ENCODE measurements at places on chromosomes 3 and 15.

DNA sequence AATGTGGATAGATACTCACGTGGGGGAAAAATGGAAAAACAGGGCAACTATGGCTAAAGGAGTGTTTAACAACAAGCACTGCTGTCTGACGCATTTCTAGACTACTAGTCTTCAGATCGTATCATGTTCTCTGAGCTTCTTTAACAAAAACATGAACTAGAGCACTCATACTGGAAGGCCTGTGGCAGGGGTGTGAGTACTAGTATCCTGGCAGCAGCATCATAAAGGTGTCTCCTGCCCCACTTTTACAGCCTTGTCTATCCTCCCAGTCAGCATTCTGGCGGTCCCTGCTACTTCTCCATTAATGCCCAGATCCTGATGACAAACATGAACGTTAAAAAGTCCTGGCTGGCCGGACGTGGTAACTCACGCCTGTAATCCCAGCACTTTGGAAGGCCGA is 4.0 kb downstream of the FMN1 start:
- DNase-seq, result no peak

DNA sequence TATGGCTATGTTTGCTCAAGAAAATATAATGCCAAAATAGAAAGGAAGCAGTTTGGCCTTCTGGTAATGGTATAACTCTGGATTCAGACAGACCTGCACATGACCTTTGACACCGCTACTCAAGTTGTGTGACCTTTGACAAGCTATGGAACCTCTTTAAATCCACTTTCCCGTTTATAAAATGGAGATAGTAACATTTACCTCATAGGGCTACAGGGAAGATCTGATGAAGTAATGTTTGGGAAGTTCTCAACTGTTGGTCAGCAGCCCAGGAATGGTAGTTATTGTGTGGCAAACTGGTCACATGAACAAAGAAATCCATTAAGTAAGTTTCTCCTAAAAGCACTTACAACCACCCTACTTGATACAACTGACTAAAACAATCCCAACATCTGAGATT is 95.1 kb upstream of the PHLDB2 start:
- no peak for DNase-seq

GRCh38 chr15:51117270-51117669 is 22.6 kb upstream of the TNFAIP8L3 start:
- DNase-seq, result no peak

- peak; percentile 17 for DNase-seq
Observed at GRCh38 chr15:22979238-22980188, 655 bp downstream of the CYFIP1 start.

- DNase-seq, result no peak
Observed at GRCh38 chr15:44726568-44727484, 9.5 kb upstream of the TRIM69 start.

DNA sequence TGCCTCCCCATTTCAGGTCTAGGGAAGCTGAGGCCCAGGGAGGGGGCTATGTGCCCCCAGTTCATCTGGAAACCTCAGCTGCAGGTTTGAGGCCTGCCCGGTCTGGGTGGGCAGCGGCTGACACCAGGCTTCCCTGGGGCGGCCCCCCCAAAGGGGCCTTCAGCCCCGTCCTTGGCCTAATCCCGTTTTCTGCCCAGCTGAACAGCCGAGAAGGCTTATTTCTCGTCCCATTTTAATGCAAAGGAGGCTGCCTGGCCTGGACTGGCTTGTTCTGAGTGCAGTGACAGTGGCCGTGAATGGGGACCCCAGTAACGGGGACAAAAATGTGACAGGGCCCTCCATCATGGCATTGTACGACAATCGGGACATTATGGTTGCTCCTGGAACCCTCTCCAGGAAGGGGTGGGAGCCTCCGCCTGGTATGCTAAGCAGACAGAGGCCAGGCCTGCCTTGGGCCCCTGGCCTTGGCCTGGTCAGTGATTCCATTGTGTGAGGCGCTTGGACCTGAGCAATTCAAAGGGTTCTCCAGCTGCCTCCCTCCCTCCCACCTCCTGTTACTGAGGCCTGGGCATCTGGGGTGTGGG is 93.9 kb downstream of the WNT7A start:
- no peak for DNase-seq

GRCh38 chr3:119745942-119746341 is 36.0 kb upstream of the NR1I2 start:
- DNase-seq, result no peak

DNA sequence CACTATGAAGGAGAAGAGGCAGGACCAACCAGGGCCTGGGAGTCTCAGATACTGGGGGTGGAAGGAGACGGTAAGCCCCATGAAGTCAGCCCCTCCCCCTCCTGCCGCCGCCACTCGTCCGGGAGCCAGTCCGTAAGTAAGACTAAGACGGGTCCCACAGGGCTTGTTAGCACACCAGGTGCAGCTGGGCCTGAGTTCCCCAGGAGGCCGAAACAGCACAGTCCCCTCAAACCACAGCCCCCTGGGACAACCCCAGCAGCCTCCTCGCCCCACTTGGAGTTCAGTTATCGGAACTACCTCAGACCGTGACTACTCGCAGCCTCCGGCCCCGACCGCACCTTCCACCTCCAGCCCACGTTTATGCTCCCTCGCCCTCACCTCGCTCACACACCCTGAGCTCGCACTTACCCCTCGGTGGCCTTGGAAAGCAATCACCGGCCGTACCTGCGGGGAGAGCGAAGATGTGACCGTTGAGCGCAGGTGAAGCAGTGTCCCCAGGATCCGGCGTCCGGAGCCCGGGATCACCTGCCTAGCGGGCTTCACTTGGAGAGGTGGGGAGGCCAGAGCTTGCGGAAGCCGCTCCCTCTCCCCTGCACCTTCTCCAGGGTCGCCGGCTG is 557 bp downstream of the ELL3 start:
- peak; percentile 39 for DNase-seq

GRCh38 chr3:99713440-99713839 is 75.0 kb downstream of the COL8A1 start:
- DNase-seq, result no peak

- DNase-seq, result no peak
Observed at GRCh38 chr15:83209333-83209732, 1.7 kb upstream of the HDGFL3 start.

DNA sequence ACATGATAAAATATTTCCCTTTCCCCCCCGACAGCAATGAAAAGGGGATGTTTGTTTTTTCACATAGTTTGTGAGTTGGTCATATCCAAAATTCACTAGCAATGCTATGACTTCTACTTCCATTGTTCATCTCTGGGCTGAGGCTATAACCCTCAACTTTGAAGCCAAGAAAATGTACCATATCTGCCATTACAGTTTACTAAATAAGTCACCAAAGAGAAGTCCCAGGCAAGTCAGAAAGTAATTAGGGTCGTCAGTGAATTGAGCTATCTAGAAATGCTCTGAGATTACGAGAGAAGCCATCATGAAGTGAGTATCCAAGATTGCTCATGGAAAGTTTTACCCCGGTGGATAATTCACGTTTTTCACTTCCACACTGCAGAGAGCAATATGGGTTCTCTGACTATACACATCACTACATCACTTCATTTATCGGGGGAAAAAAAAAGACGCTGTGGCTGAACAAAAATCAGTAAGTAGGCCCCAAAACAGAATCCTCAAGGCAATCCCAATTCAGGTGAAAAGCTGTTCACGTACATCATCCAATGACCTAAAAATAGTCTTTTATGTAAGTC is 1.4 kb downstream of the PEAK1 start:
- no peak for DNase-seq

DNA sequence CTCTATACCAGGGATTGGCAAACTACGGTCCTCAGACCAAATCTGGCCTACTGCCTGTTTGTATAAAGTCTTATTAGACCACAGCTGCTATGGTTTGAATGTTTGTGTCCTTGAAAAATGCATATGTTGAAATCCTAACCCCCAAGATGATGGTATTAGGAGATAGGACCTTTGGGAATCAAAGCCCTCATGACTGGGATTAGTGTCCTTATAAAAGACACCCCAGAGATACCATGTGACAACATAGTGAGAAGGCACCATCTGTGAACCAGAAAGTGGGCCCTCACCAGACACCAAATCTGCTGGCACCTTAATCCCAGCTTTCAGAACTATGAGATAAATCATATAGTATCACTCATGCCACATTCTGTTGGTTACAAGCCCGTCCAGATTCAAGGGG is 7.4 kb downstream of the HMCES start:
- DNase-seq, result no peak

GRCh38 chr15:58324533-58324932 is 107.3 kb upstream of the LIPC start:
- DNase-seq, result no peak

GRCh38 chr3:177320765-177321247 is 123.5 kb upstream of the TBL1XR1 start:
- DNase-seq, result no peak

- DNase-seq, result no peak
Observed at GRCh38 chr3:10817506-10817905, 1.5 kb downstream of the SLC6A11 start.

DNA sequence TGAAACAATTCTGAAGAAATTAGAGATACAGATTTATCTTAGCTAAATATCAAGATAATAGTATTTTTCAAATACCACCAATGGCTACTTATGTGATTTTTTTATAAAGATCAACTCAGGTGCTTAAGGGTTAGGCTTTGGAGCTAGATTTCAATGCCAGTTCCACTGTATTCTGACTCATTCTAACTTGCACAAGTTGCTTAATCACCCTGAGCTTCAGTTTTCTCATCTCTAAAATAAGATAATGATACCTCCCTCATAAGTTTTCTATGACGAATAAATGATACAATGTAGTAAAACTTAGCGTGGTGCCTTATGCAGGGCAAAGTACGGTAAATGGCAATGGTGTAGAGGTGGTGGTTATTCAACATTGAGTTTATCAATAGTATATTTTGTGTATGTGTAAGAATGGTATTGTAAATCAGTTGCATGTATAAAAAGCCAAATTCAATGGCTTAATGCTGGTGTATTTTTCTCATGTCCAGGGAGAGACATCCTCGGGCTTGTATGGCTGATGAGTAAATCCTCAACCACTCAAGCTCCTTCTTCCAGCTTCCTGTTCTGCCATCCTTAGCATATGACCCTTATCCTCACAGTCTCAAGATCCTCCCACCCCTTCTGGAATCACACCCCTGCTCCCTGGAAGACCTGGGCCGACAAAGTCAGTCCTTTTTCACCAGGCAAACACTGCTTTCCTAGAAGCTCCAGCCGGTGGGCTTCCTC is 505.9 kb upstream of the CFAP20DC start:
- DNase-seq, result no peak

DNA sequence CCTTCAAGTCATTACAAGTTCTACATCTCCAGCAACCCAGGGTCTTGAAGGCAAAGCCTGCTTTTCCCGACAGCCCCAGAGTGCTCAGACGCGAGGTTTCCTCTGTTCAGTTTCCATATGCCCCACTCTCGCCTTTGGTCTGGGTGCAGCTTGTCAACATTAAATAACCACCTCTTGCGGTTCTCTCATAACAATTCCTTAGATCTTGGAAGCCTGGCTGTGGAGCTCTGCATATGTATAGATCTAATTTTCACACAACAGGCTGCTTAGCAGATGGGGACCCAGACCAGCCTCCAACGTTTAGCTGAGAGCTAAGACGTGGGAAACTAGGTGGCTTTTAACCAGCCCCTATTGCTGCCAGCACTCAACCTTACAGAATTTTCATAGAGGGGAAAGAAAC is 295.5 kb downstream of the RPLP1 start:
- no peak for DNase-seq

DNA sequence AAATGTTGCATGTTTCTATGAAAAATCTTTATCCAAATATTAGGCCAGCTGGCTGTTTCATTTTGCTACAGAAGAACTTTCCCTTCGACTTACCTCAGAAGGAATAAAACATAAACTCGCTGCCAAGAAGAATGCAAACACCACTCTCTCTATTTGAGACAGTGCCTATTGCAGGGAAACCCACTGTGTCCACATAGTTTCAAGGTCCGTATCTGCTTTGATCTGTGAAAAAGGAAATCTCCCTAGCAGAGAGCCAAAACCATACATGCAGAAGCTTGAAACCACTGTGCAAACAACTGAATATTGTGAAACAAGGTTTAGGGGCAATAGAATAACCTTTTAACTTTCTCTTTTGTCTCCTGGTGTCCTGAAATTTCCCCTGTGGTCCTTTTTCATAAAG is 35.0 kb upstream of the CAPN7 start:
- DNase-seq, result no peak

DNA sequence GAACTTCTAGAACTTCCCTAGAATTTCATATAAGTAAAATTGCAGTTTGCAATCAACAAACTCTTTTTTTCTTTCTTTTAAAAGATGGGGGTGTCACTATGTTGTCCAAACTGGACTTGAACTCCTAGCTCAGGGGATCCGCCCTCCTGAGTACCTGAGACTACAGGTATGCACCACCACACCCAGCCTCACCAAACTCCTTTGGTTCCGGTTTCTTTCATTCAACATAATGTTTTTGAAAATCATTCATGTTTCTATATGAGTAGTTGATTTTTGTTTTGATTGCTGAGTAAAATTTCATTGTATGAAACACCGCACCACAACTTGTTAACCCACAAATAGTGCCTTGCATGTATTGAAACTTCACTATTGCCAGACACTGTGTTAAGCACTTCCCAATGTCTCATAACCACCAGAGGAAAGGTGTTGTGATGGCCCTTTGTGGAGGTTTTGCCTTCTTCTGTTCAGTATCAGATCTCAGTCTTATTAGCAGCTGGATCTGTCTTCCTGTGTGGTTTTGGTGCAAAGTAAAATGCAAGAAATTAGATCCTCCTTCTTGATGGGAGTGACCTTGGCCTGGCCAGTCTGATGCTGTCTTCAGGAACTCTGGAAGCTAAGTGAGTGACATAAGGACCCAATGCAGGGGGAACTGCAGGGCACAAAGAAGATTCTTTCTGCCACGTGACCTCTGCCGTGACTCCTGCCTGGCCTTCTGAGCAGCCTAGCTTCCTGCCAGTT is 78.8 kb upstream of the UBE2E1 start:
- no peak for DNase-seq

GRCh38 chr15:35246451-35246850 is 161.4 kb upstream of the NANOGP8 start:
- no peak for DNase-seq

GRCh38 chr3:50470658-50471057 is 32.8 kb downstream of the CACNA2D2 start:
- DNase-seq, result no peak

DNA sequence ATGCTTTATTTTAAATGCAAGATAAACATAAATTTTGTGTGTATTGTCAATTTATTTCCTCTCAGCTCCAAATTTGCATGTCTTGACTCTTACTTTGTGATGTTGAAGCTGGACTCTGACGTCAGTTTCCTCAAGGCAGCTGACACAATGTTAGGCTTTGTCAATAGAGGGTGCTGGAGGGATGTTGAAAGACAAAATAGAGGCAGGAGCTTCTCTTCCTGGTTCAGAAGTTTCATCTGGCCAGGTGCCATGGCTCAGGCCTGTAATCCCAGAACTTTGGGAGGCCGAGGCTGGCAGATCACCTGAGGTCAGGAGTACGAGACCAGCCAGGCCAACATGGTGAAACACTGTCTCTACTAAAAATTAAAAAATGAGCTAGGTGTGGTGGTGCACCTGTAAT is 408.6 kb downstream of the GBE1 start:
- DNase-seq, result peak; percentile 0

GRCh38 chr3:11908981-11909698 is 62.5 kb upstream of the TAMM41 start:
- no peak for DNase-seq

Measured in NCI-H1105 treated with DMSO at 0.1 percent for 48 hours (cell line).